ENCODE measurements at places on chromosomes 11 and 22.

DNA sequence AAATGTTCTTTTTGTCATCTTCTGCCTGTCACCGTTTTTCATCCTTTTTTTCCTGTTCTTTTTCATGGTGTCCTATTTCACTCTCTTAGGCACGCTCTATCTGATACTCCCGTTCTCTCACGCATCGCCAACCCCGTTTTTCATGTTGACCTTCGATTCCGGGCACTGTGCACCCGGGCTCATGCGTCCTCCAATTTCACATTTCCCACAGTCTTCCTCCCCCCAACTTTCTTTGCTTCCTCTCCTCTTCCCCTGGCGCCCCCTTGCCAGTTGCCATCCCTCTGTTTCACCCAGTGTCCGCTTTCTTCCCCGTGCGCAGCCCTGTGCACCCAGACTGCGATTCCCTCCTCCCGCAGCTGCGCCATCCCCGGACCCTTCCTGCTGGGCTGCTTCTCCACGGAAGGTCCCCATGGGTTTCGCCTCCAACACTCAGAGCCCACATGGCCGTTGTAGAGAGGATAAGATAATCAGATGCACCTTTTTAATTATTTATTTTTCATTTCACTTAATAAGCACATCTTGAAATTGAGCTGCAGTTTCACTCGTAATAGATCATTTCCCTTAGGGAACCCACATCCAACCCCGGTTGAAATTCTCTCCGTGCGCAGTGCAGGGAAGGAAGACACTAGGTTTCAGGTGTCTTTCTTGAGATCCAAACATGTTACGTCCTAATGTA, 791.1 kb downstream of the NTM start:
- DNase-seq, result no peak

DNA sequence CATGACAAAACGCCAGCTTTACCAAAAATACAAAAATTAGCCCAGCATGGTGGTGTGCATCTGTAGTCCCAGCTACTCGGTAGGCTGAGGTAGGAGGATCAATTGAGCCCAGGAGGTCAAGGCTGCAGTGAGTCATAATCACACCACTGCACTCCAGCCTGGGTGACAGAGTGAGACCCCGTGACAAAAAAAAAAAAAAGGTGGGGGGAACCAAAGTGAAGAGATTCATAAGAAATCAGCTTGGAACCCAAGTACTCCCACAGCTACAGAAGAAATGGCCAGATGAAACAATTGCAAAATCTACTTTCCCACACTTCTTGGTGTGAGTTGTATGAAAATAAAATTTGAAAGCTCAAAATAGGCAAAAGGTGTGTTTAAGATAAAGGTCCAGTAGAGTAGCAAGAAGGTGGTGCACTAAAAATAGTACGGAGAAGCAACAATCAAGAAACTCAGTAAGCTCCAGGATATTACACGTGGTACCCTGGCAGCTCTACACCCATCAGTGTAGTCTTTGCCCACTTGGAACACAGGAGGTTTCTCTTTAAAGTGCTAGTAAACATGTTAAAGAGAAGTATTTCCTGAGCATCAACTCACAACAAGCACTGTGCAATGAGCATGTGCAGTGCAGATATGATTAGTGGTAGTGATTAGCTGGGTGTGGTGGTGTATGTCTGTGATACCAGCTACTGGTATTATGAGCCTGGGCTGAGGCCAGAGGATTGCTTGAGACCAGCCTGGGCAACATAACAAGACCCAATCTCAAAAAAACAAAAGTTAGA, 5.3 kb downstream of the HARBI1 start:
- no peak for DNase-seq

DNA sequence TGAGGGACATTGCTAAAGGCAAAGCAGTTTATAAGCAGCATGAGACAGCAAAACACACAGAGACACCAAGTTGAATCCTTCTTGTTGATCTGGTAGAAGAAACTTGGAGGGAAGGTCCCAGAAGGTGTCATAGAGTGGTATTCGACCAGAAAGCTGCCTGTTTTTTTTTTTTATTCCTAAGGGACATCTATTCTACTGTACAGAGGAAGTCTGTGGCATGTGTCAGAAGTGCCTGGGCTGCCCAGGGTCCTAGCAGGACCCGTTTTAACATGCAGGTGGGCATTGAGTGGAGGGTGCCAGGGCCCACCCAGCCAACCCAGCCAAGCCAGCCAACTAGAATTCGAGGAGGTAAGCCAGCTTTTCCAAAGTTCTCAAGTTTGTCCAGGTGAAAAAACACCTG, 68.0 kb upstream of the ATXN10 start:
- DNase-seq, result no peak

- no peak for DNase-seq
Observed at GRCh38 chr11:10973416-10973815, 115.6 kb upstream of the ZBED5 start.

- no peak for DNase-seq
Observed at GRCh38 chr22:47878460-47878859, 1116.0 kb downstream of the TBC1D22A start.

DNA sequence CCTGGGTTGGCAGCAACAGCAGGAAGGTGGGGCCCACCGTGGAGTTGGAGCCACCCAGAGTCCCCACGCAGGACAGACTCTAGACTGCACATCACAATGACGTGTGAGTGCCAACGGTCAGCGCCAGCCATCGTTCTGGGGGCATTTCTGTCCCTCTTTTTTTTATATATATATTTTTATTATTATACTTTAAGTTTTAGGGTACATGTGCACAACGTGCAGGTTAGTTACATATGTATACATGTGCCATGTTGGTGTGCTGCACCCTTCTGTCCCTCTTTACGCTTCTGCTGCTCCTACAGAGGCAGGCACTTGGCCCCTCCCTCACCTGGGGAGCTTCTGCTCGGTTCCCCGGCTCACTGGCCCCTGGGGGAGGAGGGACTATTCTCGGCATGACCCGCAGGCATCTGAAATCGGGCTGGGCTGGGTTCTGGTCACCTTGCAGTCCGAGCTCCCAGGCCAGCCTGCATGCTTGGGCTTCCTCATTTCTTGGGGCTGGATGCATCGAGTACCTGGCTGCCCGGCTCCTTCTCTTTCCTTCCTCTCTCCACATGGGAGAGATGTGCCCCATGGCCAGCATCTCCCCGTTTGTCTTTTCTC, 787.4 kb downstream of the TBC1D22A start:
- DNase-seq, result no peak

DNA sequence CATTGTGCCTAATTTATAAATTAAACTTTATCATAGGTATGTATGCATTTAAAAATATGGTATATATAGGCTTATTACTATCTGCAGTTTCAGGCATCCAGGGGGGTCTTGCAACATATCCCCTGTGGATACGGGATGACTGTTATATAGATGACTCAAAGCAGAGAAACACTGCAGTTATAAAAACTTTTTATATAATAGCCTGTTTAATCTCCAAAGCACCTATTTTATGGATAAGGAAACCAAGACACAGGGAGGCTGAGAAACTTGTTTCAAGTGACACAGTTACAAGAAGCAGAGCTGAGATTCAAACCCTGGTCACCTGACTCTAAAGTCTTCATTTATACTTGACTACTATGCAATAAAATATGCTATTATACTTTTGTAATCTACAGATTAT, 897.7 kb downstream of the KCNA4 start:
- no peak for DNase-seq

GRCh38 chr22:42444077-42444904, 12.1 kb upstream of the NFAM1 start:
- peak; percentile 77 for DNase-seq

DNA sequence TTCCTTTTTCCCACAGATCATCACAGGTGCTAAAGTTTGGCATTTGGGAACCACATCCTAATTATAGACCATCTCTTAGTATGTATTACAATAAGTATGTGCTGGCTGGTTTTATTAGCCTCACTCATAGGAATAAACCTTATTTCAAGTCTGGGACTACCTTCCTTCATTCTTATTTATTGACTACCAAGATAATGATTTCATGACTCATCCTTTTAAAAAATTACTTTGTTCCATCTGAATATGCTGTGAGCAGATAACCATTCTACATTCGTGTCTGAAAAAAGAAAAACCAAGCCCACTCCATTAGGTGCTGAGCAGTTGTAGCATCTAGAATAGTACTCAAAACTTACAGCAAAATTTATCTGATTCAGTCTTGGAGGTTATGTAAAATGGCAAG, 12.3 kb downstream of the TNRC6B start:
- DNase-seq, result no peak

DNA sequence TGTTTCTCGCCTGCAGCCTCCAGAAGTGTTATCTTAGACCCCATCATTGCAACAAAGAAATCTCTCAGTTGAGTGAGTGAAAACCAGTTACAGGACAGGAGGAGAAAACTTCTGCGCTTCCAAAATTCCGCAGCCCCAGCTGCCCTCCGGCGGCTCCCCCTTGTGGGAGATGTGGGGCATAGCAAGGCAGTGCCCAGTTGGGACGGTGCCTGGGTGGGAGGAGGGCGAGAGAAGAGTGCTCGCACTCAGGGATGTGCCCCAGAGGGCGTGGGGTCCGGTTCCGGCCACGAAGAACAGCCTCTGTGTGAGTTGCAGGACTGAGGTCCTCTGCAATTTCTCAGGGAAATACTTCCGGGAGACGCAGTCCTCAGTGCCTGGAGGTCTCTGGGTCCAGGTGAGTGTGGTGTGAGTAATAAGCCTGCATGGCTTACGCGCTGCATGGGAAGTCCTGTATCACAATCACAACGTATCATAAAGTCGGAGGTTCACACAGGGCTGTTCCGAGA, 87.0 kb upstream of the BLID start:
- no peak for DNase-seq

- DNase-seq, result no peak
Observed at GRCh38 chr22:50189849-50190181, 4.1 kb downstream of the TRABD start.

- DNase-seq, result no peak
Observed at GRCh38 chr22:46861468-46862367, 99.3 kb downstream of the TBC1D22A start.

- no peak for DNase-seq
Observed at GRCh38 chr11:111870522-111870885, 877 bp downstream of the ALG9 start.

DNA sequence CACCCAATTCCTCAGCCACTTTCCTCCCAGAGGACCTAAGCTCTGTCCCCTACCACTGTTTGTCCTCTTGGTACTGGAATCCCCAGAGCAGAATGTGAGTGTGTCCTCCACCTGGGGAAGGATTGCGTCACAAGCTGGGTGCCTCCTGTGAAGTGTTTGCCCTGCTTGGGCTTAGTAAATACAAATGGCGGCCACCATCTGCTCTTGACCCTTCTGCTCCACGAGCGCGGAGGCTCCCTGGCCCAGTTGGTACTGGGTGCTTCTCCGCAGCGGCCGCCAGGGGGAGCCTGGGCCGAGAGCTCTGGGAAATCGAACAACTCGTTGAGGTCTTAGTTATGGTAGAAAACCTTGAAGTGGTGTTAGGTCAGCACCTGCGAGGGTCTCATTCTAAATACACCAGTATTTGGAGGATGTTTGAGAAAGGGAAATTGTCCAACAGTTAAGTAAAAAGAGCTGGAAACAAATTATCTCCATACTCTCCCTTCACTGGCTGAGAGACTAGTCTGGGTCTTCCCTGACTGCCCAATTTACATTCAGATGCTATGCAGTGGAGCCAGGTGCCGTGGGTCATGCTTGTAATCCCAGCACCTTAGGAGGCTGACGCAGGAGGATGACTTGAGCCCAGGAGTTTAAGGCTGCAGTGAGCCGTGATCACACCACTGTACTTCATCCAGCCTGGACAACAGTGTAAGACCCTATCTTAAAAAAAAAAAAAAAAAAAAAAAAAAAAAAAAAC, 74.6 kb upstream of the TEAD1 start:
- no peak for DNase-seq

- no peak for DNase-seq
Observed at GRCh38 chr22:24969560-24970301, 17.2 kb downstream of the KIAA1671 start.

- no peak for DNase-seq
Observed at GRCh38 chr11:41498726-41499125, 39.3 kb upstream of the LRRC4C start.

- no peak for DNase-seq
Observed at GRCh38 chr11:117796872-117797529, at the start of gene DSCAML1. DSCAML1 (minus strand) TSS chr11:117797216; CDS start chr11:117797079, 137 bp downstream.

GRCh38 chr22:37544955-37545702, 15.2 kb upstream of the CDC42EP1 start:
- no peak for DNase-seq

- peak; percentile 44 for DNase-seq
Observed at GRCh38 chr11:77046060-77046501, 11.9 kb downstream of the B3GNT6 start.

DNA sequence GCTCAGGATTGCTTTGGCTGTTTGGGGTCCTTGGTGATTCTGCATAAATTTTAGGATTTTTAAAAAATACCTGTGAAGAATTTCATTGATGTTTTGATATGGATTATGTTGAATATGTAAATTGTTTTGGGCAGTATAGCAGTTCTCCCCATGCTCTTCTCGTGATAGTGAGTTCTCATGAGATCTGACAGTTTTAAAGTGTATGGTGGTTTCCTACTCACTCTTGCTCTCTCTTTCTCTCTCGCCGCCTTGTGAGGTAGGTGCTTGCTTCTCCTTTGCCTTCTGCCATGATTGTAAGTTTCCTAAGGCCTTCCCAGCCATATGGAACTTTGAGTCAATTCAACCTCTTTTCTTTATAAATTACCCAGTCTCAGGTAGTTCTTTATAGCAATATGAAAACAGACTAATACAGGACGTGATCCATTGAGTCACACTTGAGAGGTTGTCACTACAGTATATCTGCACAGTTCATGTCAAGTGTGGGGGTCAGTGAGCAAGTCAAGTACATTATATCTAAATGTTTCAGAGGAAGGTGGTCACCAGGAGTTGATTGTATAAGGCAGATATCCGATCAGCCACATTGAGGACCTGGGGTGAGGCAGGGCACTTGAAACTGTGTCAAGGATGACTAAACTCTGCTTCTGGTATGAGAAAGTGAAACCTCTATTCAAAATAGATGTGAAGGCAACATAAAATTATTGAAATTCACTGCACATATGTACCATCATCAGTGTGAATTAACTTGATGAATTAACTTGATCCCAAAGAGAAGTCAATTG, 70.7 kb upstream of the CCDC179 start:
- no peak for DNase-seq

- DNase-seq, result no peak
Observed at GRCh38 chr11:11979488-11980117, 28.8 kb downstream of the DKK3 start.

All from T-helper 17 cell (primary cell).